Activated T-helper 2 cell treated with anti-CD3 and anti-CD28 coated beads, Interferon-gamma antibody, Interleukin-2, Interleukin-4, amounts not matched to agents 10 μg/mL and 5 μg/mL and 100 μg/mL, durations not matched to agents 14 hours and 24 hours and 36 hours (primary cell): ENCODE measurements at places on chromosomes 13 and 19. TPM values are rescaled to one million over a fixed set of nuclear protein-coding genes. Genes with fewer than 3 reads are reported as not detected.

PCP2 gene
- 1.2 and 1.6 TPM in 2 replicates for total RNA-seq

TEX101 gene
- total RNA-seq: not detected in 2 replicates

SPTBN4 gene
- total RNA-seq: 0.30 and 0.57 TPM in 2 replicates

FBXO17 gene
- not detected in 2 replicates for total RNA-seq

TCF3 gene
- total RNA-seq: 153 and 173 TPM in 2 replicates
